ENCODE measurements at places on chromosomes 1 and 21.

- peak; percentile 81 for DNase-seq
Measured at GRCh38 chr1:45953934-45954847, 150.8 kb downstream of the MAST2 start.

GRCh38 chr1:48873944-48874343, 97.3 kb upstream of the BEND5 start:
- no peak for DNase-seq

GRCh38 chr1:21149855-21150432, 26.8 kb downstream of the EIF4G3 start:
- peak; percentile 73 for DNase-seq

DNA sequence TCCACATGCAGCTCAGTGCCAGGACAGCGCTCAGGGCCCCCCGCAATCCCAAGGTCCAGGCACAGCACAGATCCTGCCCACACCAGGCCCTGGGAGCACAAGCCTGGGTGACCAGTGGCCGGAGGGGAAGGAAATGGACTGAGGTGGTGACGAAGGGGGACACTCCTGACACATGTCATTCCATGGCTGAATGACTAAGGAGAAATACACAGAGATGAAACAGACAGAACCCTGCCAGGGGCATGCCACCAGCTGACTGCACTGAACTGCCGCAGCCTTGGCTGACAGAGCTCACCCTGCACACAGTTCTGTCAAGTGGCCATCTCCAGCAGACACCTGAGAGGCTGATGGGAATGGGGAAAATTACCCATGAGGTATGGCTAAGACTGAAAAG, 56.1 kb downstream of the HSF2BP start:
- DNase-seq, result peak; percentile 75

GRCh38 chr1:53378061-53378460, 50.2 kb upstream of the LRP8 start:
- DNase-seq, result no peak

DNA sequence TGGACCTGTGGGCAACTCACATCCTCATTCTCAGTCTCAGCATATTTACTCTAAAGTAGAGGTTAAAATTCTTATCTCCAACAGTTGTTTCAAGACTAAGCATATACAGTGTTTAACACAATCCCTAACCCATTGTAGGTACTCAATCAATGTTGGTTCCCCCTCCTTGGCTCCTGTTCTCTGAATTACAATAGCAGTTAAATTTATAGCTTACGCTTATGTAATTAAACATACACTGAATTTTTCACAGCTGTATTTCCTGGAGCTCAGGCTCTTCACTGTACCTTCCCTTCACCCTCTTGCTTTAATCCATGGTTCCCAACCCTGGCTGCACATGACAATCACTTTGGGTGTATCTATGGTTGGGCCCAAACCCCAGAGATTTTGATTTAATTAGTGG, 89.4 kb downstream of the LPAR3 start:
- no peak for DNase-seq

DNA sequence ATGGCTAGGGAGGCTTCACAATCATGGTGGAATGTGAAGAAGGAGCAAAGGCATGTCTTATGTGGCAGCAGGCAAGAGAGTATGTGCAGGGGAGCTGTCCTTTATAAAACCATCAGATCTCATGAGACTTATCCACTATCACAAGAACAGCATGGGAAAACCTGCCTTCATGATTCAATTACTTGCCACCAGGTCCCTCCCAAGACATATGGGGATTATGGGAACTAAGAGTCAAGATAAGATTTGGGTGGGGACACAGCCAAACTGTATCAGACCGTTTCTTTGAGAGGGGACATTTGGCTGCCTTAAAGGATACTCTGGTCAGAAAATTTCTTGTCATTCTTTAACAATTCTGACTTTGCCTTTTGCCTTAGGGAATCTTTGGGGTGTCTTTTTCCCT, 3.2 kb upstream of the XPR1 start:
- no peak for DNase-seq

DNA sequence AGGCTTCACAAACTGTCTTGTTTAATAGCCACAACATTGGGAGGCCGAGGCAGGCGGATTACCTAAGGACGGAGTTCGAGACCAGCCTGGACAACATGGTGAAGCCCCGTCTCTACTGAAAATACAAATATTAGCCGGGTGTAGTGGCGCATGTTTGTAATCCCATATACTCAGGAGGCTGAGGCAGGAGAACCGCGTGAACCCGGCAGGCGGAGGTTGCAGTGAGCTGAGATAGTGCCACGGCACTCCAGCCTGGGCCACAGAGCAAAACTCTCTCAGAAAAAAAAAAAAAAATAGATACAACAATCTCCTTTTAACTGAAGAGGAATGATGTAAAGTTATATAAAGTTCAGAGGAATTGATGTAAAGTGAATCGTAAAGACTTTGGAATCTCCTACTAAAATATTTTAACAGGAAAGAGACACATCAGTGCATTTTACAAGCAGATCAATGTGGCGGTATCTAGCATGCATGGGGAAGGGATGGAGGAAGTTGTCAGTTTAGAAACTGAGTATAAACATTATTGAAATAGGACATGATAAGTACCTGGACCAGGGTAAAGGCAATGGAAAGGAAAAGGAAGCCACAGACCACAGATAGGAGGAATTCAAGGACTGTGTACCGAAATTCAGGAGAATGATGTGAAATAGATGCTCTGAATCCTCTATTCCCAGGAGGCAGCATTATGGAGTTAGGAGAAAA, 41.5 kb downstream of the PTPRC start:
- DNase-seq, result no peak

- no peak for DNase-seq
Measured at GRCh38 chr1:18058981-18059605, 48.5 kb upstream of the IGSF21 start.

DNA sequence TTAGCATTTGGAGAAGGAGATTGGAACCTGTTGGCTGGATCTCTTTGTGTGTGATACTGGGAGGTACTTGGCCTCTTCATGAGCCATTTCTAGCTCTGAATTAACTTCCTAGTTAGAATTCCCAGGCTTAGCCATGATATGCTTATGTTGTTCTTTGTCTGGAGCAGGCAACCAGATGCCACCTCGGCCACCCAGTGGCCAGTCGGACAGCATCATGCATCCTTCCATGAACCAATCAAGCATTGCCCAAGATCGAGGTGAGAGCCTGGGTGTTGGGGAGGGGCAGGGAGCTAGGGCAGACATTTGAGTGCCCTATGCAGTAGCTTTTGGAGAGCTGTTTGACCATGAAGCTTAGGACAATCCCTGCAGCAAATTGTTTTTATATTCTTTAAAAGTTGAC, 26.5 kb upstream of the PIGV start:
- no peak for DNase-seq

- DNase-seq, result no peak
Measured at GRCh38 chr1:3316340-3316943, 138.0 kb upstream of the ARHGEF16 start.

DNA sequence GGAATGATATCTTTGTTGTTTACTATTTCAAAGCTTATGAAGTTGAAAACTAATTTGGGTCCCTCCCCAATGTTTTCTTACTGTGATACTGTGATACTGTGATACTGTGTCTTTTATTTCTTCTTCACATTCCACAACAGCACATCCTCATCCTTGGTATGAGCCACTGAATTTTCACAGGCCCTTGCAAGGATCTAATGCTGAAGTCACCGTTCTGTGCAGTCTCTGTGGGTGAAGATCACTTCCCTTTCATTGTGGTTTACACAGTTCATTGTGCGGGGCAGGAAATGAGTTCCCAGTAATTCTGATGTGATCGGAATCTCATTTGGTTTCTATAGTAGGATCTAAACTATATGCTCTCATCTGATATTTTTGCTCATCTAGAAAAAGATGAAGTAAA, 32.1 kb upstream of the PAXBP1 start:
- no peak for DNase-seq

GRCh38 chr1:1914971-1915692, at the start of gene CALML6:
Gene CALML6 (plus strand): TSS chr1:1915260. CDS start chr1:1915281, 21 bp downstream.
- no peak for DNase-seq
